Stimulated activated CD4-positive, alpha-beta T cell treated with anti-CD3 and anti-CD28 coated beads, Interleukin-1b, Interleukin-23, amount 100 ng/mL, for 1 hour (primary cell): ENCODE measurements at places on chromosomes 1 and 21.
A peak's percentile ranks its signal among the peaks of the same experiment; 100 is the strongest.

- no peak for DNase-seq
These were observed 403 bp upstream of the PSEN2 start for GRCh38 chr1:226870026-226870400.

GRCh38 chr1:34267326-34267725 is 90.6 kb downstream of the C1orf94 start:
- DNase-seq, result no peak

GRCh38 chr1:209648346-209648745 is 3.9 kb downstream of the LAMB3 start:
- DNase-seq, result no peak

- DNase-seq, result no peak
These were observed 73.5 kb downstream of the ATF6 start for GRCh38 chr1:161839591-161839990.

DNA sequence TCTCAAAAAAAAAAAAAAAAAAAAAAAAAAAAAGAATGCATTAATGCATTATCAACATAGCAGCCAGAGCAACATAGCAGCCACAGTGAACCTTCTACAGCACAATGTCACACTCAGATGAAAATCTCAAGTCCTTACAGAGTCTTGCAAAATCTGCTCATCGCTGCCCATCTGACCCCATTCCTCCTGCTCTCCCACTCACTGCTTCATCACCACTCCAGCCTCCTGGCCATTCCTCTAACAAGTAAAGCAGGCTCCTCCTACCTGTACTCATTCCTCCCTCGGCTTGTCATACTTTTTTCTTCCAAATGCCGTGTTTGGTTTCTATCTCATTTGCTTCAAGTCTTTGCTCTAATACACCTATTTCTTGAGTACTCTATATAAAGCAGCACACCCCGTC is 29.5 kb downstream of the BRINP2 start:
- DNase-seq, result no peak

DNA sequence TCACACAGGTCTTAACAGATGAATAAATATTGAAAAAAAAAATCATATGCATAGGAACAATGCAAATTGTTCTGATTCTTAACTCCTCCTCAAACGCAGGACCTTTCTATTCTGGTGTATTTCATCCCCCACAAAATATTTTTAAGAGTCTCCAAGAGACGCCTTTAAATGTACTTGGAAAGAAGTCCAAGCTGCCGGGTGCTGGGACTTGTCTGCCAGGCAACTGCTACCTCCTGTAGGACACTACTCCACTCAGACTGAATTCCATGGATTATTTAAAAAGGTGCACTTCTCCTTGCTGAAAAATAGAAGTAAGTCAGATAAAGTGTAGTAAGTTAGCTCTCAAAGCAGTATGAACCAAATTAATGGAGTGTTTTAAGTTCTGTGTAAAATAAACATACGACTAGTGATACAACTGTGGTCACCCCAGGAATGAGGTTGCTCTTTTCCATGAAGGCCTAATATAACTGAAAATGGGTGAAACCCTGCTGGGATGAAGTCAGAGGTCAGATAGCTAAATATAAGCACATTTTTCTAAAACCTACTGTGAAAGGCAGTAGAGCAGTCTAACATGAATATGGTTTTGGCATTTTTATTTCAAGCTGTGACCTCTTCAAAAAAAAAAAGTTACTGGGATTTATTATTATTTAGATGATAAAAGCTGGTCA is 189.2 kb upstream of the PBX1 start:
- DNase-seq, result no peak

DNA sequence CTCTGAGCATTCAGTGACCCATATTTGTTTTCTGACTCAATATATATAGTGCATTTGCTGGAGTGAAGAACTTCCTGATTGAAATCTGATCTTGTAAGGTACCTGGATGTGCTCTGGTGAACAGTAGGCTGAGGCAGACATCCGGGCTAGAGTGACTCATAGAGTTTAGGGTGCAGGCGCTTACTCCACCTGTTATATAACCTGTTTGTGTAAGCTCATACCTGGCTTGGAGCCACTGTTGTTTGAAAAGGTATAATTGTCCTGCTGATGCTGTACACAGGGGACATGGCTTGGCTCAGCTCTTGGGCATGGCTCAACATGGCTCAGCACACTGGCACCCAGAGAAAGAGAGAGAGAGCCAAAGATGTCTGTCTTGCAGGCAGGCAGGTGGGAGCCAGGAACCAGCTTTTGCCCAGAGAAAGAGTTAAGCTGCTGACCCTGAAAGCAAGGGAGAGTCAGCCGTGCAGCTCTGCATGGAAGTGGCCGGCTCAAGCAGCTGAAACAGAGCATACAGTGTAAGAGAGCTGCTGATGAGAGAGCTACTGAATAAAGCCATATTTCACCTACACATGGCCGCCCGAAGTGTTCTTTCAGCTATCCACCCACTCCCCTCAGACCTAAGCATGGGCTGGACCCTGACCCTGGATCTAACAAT is 43.2 kb downstream of the GJA5 start:
- no peak for DNase-seq

DNA sequence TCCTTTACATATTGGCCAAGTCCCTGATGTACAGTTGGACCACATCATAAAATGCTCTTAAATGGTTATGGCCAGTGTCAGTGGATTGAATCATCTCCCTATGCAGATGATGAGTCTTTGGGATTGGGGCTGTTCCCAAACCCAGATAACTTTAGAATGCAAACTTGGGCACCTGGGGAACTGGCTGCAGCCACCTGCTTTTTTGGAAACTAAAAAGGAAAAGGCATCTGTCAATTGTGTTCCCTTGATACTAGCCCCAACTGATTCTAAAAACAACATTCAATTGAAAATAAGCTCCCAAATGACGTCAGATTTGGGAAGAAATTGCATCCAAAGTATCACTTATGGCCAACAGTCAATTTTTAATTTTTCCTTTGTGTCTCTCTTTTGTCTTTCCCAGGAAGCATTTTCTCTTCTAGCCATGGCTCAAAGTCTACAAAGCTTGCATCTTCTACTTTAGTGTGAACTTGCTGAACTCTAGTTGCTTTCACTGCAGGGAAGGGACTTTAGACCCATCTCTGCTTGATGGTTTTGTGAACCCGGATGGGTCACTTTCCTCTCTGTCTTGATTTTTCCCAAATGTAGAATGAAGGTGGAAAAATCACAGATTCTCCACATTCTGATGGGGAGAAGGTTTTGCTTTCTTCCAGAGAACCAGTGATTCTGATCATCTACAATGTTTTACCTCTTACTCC is 402.3 kb upstream of the USP24 start:
- DNase-seq, result no peak

- DNase-seq, result no peak
These were observed 62.8 kb downstream of the NGF start for GRCh38 chr1:115275216-115275615.

DNA sequence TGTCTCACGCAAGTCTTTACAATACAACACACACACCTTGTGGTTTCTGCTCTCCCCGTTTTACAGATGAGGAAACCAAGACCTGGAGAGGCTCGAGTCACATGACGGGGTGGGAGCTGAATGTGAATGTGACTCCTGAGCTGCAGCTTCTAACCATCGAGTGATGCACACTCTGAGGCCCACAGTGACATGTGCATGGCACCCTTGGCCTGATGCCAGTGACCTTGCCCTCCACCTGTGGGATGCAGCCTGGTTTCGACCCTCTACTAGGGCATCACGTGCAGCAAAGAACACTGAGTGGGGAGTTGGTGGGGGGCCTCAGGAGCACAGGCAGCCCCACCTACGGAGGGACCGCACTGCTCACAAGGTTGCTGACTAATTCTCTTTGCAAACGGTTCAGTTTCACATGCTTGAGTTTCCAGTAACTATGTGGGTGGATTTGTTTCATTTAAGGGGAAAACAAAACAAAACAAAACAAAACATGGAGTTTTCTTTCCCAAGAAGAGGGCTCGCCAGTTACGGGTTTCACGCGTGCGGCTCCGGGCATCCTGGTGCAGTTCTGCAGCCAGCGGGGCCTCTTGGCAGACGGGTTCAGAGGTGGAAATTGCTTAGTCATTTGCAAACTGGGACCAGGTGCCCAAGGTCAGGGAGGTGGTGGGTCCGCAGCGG is 22.9 kb downstream of the SPSB1 start:
- DNase-seq, result peak; percentile 37

DNA sequence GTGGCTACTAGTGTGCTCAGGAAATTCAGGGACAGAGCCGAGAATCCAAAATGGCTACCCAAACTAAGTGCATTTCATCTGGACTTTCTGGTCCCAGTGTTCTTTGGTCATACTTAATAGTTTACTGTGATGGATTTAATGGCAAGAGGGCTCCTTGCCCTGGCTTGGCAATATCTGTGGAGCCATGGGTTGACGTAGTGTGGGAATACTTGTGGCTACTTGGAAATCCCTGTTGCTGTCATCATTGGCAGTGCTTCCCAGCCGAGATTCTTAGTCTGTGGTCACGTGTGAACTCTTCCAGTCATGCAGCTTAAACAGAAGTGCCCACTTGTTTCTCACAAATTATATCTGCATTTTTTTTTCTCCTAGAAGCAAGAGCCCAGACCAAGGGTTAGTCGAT is 198.9 kb downstream of the HS2ST1 start:
- DNase-seq, result no peak

GRCh38 chr1:242239398-242239797 is 240.5 kb upstream of the MAP1LC3C start:
- no peak for DNase-seq

- no peak for DNase-seq
These were observed 19.3 kb upstream of the AADACL3 start for GRCh38 chr1:12696658-12697057.

DNA sequence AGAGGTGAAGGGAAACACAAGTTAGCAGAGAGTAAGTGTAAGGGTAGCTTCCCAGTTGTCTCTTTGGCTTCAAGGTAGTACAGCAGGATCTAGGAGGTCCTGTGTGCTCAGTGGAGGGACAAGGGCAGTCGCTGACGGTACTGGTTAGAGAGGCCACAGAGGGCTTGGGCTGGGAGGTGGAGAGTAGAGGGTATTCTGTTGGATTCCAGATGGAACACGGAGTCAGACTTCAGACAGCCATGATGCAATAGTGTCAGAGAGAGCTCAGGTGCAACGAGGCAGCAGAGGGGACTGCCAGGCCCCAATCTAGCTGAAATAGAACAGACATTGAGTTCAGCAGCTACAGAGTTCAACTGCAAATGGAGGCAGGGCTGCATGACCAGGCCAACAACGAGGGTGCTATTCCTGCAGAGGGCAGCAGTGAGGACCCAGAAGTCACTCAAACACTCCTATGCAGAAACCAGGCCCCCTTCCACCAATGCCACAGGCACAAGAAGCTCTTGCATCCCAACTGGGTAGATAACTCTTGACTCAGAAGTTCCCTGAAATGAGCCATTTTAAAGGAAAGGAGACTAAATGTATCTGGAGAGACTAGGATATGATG is 325.0 kb upstream of the ESRRG start:
- no peak for DNase-seq

GRCh38 chr1:58155418-58156123 is 391.0 kb downstream of the OMA1 start:
- no peak for DNase-seq

- no peak for DNase-seq
These were observed 11.4 kb downstream of the PRPF3 start for GRCh38 chr1:150332651-150333290.

DNA sequence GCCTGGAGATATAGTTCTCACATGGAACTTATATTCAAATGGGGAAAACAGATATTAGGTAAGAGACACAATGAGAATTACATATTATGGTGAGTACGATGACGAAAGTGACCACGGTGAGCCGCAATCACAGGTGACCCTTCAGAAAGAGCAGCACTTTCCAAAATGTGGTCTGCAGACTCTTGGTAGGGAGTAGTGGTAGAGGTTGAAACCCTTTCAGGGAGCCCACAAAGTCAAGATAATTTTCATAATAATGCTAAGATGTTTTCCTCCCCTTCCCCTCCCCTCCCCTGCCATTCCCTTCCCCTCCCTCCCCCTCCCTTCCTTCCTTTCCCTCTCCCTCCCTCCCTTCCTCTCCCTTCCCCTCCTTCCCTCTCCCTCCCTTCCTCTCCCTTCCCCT is 83.5 kb upstream of the AKT3 start:
- DNase-seq, result no peak

- DNase-seq, result no peak
These were observed 93.9 kb downstream of the ADAMTS1 start for GRCh38 chr21:26751305-26751704.

DNA sequence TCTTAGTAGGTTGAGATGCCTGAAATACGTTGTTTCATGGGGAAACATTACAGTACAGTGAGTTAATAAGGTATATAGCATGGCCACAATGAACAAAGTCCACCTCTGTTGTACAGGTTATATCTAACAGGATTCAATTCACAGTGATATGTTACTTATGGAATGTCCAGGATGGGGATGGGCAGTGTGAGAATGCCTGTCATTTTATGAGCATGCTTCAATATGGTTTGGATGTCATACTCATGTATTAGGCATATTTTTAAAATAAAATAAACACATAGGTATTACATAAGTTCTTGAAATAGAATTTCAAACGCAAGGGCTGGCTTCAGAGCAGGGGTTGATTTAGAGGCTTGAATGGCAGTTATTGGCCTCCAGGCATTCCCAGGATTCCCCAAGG is 6.1 kb upstream of the PHLDA3 start:
- DNase-seq, result no peak

DNA sequence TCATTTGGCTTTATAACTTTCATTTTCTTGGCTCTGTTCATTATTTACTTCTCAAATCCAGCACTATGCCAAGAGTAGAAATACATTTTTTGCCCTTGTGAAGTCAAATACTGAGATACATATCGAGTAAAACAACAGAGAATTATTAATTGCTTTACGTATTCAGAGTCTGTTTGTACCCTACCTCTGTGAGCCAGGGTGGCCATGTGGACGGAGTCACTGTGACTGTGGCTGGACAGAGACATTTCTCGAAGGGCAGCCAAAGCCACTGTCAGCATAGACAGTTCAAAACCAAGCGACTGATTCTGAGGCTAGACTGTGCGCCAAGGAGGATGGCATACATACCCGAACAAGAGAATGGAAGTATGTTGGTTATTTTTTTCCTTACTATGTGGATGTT is 391.0 kb upstream of the PROX1 start:
- no peak for DNase-seq

- DNase-seq, result no peak
These were observed 70.6 kb upstream of the PUM1 start for GRCh38 chr1:31135973-31136600.

GRCh38 chr21:31255896-31256295 is 88.2 kb downstream of the TIAM1 start:
- DNase-seq, result no peak

- DNase-seq, result no peak
These were observed 2.3 kb downstream of the ARF1 start for GRCh38 chr1:228084797-228085196.

- DNase-seq, result no peak
These were observed 436 bp upstream of the TTLL7 start for GRCh38 chr1:83999316-83999819.

GRCh38 chr1:30046751-30047150 is 676.6 kb downstream of the MATN1 start:
- DNase-seq, result no peak

DNA sequence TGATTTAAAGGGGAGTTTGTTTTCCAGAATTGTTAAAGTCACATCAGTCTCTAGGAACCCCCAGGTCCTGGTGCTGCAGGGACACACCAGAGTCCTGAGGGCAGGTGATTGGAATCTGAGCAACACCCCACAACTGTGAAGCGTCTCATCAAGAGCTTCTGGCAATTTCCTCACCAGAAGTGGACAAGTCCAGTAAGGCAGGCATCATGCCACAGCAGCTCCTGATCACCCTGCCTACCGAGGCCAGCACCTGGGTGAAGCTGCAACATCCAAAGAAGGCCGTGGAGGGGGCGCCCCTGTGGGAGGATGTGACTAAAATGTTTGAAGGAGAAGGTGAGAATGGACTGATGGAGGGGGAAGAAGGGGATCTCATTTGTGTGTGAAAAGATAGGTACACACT is 2.1 kb downstream of the ZFP69 start:
- DNase-seq, result no peak

GRCh38 chr1:110092991-110093390 is 19.3 kb upstream of the UBL4B start:
- no peak for DNase-seq
